Activated CD4-positive, alpha-beta memory T cell treated with anti-CD3 and anti-CD28 coated beads for 36 hours (primary cell): ENCODE measurements at places on chromosomes 3 and 15. TPM values are rescaled to one million over a fixed set of nuclear protein-coding genes. Genes with fewer than 3 reads are reported as not detected.

GADL1 gene
- total RNA-seq = not detected

TP53BP1 gene
- total RNA-seq = 32.0 TPM

FYTTD1 gene
- total RNA-seq = 39.9 TPM

SLC33A1 gene
- 20.5 TPM for total RNA-seq

ADIPOQ gene
- total RNA-seq = not detected

IQCF2 gene
- total RNA-seq = not detected

STRC gene
- 0.44 TPM for total RNA-seq
